A549 treated with dexamethasone at 1 μM for 4 hours (cell line): ENCODE measurements at places on chromosomes 6 and 20. TPM values are rescaled to one million over a fixed set of nuclear protein-coding genes. Genes with fewer than 3 reads are reported as not detected.

Gene CST2
- total RNA-seq: 0.76 to 1.8 TPM (median 1.4 TPM) in 5 replicates

Gene TFAP2B
- total RNA-seq: not detected in 5 replicates

Gene HLA-DRA
- total RNA-seq: not detected in 5 replicates

Gene SLC17A1
- total RNA-seq: 0.09 TPM in 1 of 5 replicates, not detected in the others

Gene SLC35D3
- 0.04 to 0.07 TPM (median 0.06 TPM) in 5 replicates for total RNA-seq

Gene COL19A1
- total RNA-seq: not detected in 5 replicates

Gene POLR1H
- total RNA-seq: 29.0 to 31.5 TPM (median 30.1 TPM) in 5 replicates

Gene EYS
- 0.01 to 0.06 TPM in 2 of 5 replicates, not detected in the others for total RNA-seq

Gene EPHA7
- total RNA-seq: 0.07 to 0.14 TPM (median 0.11 TPM) in 5 replicates

Gene KIAA1755
- total RNA-seq: 0.13 to 0.26 TPM (median 0.18 TPM) in 5 replicates

Gene HLA-DQA1
- total RNA-seq: not detected in 5 replicates

Gene TBX18
- total RNA-seq: 14.3 to 24.4 TPM (median 22.8 TPM) in 5 replicates

Gene CYP39A1
- 0.06 TPM in 1 of 5 replicates, not detected in the others for total RNA-seq

Gene PRSS16
- 2.4 to 3.8 TPM (median 3.2 TPM) in 5 replicates for total RNA-seq

Gene TXLNB
- total RNA-seq: not detected in 5 replicates

Gene VEGFA
- total RNA-seq: 27.7 to 34.9 TPM (median 32.4 TPM) in 5 replicates

Gene SASH1
- total RNA-seq: 2.0 to 3.1 TPM (median 2.5 TPM) in 5 replicates

Gene HLA-DRB1
- total RNA-seq: 0.09 TPM in 1 of 5 replicates, not detected in the others

Gene GSTA3
- not detected in 5 replicates for total RNA-seq

Gene LGSN
- 1.9 to 3.7 TPM (median 2.7 TPM) in 5 replicates for total RNA-seq

Gene MROH8
- 0.70 to 1.6 TPM (median 1.4 TPM) in 5 replicates for total RNA-seq

Gene TREML1
- not detected in 5 replicates for total RNA-seq

Gene HLA-DRB5
- total RNA-seq: not detected in 5 replicates

Gene BPIFB3
- not detected in 5 replicates for total RNA-seq

Gene LAMA4
- 1.3 to 1.9 TPM (median 1.4 TPM) in 5 replicates for total RNA-seq

Gene PACRG
- 0.32 TPM in 1 of 5 replicates, not detected in the others for total RNA-seq

Gene GINS1
- total RNA-seq: 32.1 to 43.3 TPM (median 38.1 TPM) in 5 replicates

Gene NOX3
- not detected in 5 replicates for total RNA-seq

Gene UNC5CL
- total RNA-seq: 0.29 to 0.60 TPM (median 0.47 TPM) in 5 replicates

Gene PROCR
- 121 to 148 TPM (median 145 TPM) in 5 replicates for total RNA-seq
